ENCODE measurements at places on chromosomes 16 and 17.

- DNase-seq: no peak
Observed at GRCh38 chr17:36779550-36779949, 157.7 kb upstream of the LHX1 start.

- no peak for DNase-seq
Observed at GRCh38 chr17:74148446-74148845, 55.0 kb upstream of the RPL38 start.

GRCh38 chr16:70661918-70662641 lies 15.7 kb downstream of the IL34 start:
- no peak for DNase-seq

- no peak for DNase-seq
Observed at GRCh38 chr17:68972119-68972704, 17.0 kb upstream of the ABCA8 start.

- DNase-seq: no peak
Observed at GRCh38 chr17:59327121-59327980, 4.1 kb upstream of the YPEL2 start.

DNA sequence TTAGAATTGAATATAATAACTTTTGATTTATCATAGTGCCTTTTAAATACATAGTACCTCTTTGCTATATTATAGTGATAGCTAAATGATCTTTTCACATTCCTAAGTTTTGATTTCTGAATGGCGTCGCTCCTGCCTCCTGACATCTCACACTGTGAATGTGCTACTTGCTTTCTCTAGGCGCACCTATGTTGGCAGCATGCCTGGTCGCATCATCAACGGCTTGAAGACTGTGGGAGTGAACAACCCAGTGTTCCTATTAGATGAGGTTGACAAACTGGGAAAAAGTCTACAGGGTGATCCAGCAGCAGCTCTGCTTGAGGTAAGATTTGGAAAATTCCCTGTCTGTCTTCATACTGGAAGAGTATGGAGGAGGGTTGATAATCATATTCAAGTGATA lies 29.8 kb upstream of the ABCC11 start:
- no peak for DNase-seq

DNA sequence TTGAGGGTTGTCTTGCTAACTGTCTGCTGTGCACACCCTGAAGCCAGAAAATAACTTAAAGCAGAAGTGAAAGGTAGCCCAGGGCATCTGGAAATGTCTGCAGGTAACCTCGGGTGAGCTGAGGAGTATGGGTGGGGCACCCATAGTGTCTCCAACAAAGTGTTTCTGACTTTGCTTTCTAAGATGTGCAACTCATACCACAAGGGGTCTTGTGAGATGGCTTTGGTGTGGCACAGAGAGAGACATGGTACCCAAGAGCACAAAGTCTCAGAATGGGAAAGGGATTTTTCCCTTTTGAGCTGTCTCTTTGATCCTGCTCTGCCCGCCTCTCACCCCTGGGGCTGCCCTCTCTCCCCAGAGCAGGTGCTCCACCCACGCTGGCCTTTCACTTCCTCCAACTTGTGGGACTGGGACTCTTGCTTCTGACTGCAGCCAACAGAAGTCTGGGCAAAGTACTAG lies 6.9 kb downstream of the CHD9 start:
- DNase-seq: no peak

DNA sequence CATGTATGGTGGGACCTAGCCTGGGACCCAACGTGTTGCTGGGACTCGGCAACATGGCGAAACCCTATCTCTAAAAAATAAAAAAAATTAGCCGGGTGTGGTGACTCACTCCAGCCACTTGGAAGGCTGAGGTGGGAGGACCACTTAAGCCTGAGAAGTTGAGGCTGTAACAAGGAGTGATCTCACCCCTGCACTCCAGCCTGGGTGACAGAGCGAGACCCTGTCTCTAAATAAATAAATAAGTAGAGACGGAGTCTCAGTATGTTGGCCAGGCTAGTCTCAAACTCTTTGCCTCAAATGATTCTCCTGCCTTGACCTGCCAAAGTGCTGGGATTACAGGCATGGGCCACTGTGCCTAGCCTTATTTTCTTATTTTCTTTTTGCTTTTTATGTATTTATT lies 10.1 kb upstream of the CNP start:
- no peak for DNase-seq

GRCh38 chr17:40809721-40810421 lies 10.1 kb upstream of the KRT28 start:
- DNase-seq: no peak

DNA sequence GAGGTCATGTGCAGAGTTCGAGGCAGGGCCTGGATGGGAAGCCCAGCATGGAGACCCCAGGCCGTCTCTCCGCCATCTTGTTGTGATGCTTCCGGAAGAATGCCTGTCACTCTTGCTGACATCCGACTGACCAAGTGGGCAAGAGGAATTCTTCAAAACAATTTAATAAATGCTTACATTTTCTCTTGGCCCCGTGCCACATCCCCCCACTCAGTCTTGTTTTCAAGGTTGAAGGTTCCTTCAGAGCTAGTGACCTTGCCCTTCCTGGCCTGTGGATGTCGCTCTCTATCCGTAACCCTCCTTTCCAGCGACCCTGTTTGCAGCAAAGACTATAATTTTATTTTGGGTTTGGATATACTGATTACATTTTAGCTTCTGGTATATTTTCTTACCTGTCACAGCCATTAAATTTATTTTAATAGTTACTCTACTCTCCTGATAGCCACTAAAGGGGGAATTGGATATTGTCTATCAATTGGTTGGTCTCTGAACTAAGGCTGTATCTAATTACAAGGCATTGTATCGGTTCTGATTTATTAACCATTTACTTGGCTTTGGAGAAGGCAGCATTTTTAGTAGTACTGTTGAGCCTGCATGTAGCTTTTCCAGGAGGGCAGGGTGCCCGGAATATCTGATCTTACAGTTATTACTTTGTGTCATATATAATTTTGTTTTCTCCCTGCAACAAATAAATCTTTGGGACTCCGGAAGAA lies 264.5 kb downstream of the WWOX start:
- DNase-seq: no peak

GRCh38 chr16:86298758-86299134 lies 211.6 kb upstream of the FOXF1 start:
- DNase-seq: no peak

Measured in stimulated activated CD8-positive, alpha-beta memory T cell treated with anti-CD3 and anti-CD28 coated beads, Interleukin-15, amount 100 ng/mL, for 4 hours (primary cell).